ENCODE measurements at places on chromosomes 2 and 18. TPM values are rescaled to one million over a fixed set of nuclear protein-coding genes. Genes with fewer than 3 reads are reported as not detected.

TMEM17 gene
- 5.9 TPM for polyA plus RNA-seq

- no peak for DNase-seq
These were observed 8.7 kb downstream of the PTH2R start for GRCh38 chr2:208415255-208415654.

LTBP1 gene
- 96.6 TPM for polyA plus RNA-seq

DNA sequence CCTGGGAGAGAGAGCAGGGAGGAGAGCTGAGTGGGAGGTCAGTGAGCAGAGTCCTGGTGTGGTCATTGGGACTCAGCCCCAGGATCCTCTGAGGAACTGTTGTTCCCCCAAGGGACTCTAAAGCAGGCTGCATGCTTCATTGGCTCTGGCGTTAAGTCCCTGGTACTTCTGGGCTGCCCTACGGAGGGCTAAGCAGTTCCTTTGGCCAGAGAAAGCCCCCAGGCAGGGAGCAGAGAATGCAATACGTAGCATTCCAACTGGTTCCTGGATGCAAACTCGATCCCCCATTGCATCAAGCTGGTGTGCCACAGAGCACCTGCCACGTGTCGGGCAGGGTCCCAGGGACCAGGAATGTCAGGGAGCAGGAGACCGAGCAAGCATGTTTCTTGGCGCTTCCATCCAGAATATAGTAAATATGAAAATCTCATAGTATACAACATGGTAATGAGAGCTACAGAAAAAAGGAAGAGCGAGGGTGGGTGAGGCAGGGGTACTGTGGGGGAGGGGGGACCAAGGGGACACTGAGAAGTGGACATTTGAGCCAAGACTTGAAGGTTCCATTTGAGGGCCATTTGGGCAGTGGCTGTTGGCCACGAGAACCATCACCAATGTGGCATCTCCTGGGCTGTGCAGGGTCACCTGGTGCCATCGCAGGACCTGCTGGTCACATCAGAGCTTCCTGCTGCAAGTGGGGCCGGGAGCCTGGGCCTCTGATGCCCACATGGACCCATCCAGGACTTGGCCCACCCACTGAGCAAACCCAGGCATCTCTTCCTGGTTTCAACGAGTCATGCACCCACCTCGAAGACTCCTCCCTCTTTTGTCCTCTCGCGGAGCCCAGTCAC, 160.4 kb downstream of the ASB1 start:
- no peak for DNase-seq

CCDC102B gene
- polyA plus RNA-seq = 6.9 TPM

TWIST2 gene
- 46.3 TPM for polyA plus RNA-seq

DNA sequence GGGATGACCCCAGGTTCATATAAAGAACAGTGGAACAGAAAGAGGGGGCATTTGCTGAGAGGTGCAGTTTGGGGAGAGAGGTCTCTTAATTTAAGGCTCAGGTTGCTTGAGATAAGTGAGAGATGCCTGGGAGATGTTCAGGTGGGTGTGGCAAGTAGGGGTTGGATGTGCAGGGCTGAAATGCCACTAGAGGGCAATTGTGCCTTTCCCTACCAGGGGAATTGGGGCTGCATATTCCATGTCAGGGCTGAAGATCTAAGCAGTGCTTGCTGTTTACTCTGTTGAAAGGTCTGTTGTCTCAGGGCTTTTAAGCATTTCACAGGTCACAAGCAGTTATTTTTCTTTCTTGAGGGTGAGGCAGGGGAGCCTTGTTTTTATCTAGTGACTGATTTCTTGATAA, 7.8 kb downstream of the CCDC85A start:
- DNase-seq = peak; percentile 4

DNA sequence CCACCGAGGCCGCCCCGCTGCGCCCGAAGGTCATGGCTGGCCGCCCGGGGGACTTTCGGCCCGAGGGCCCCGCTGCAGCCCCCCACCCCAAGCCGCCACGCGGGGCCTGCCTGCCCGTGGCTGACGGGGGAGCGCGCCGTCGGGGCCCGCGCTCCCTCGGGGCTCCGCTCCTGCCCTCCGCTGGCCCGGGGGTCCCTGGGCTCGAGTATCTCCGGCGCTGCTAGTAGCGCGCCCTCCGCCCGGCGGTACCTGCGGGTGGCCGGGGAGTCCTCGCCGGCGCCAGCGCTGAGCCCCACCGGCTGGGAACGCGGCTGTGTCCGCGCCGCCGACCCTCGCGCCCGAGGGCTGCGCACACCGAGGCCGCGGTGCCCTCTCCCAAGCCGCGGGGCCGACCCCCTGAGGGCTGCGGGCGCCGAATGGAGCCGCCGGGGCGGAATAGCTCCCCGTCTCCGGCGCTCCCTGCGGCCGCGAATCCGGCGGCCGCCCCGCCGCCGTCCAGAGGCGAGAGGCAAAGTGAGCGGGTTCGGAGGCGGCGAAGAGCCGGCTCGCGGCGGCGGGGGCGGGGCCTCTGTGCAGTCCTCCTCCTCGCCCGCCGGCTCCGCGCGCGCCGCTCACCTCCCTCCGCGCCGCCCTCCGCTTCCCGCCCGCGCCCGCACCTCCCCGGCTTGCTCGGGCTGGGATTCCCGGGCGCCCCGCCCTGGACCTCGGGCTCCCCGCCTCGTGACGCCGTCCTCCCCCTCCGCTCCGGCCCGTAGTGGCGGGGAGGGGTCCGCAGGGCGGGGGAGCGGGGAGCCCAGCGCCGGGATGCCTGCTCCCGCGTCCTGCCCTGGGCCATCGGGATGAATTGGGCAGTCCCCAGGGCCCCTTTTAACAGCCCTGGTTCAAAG, at the start of gene KCNG3:
Gene KCNG3, minus strand, starts transcription at position 515 of the 887 bp plus-strand sequence. Its CDS starts 481 bp downstream, at position 34.
- DNase-seq = no peak

SIX3 gene
- polyA plus RNA-seq = not detected

GRCh38 chr2:38778687-38779082, 675 bp downstream of the GEMIN6 start:
- DNase-seq = no peak

DNA sequence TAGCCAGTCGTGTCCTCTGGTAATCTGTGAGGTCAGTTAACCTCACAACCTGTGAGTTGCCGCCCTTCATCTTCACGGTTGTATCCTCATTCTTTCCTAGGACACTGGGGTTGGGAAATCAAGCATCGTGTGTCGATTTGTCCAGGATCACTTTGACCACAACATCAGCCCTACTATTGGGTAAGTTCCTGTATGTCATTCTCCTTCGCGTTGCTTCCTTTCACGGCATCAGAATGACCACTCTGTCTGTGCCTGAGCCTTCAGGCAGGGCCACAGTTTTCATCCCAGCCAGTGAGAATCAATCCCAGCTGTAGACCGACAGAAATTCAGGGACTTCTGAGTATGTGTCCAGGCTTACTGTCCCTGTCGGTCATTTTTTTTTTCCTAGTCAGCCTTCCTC, 67.1 kb downstream of the RAB31 start:
- DNase-seq = no peak

DUSP2 gene
- polyA plus RNA-seq = 4.8 TPM

- DNase-seq = no peak
These were observed 10.2 kb downstream of the NMUR1 start for GRCh38 chr2:231519975-231520555.
